ENCODE measurements at places on chromosomes 2 and 18.

DNA sequence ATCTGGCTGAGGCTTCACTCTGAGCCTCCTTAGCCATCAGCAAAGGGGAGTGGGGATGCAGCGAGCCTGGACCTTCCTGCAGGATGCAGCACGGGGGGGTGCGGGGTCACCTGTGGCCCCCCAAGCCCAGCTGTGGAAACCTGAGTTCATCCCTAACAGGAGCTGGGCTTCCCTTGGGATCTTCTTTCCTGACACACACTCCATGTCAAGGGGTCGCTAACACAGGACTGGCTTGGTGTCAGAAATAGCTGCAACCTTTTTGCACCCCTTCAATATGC is 174.7 kb downstream of the RTP5 start:
- no peak for DNase-seq

DNA sequence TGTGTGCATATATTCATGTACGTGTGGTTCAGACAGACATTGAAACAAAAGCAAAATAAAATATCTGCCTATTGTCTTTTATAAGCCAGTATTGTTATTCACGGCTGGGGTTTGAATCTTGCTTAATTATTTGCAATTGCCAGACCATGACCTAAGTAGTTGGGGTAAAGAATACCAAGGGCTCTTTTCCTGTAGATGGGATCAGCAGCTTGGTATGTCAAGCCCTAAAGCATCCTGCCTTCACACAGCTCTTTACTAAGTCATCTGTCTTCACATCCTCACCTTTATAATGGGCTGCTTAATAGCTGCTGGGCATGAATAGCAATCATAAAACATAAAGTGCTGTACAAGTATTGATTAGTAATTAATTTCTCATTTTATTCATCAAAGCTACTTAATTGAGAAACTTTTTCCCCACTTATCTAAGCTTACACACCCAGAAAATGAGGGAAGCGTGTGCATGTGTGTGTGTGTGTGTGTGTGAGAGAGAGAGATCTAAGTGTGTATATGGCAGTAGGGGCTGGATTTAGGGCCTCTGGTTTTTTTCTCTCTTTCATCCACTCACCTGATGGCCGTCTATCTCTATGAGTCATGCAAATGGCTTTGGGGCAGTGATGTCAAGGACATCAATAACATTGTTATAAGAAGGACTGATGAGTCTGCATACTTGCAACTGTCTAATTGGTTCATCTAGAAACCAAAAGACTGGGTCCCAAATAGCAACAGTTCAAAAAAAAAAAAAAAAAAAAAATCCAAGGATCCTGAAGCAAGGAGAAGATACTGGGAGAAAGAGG is 244.1 kb upstream of the TNP1 start:
- DNase-seq: no peak

GRCh38 chr2:7437716-7438632 is 520.8 kb downstream of the RNF144A start:
- DNase-seq: no peak

- DNase-seq: no peak
Observed at GRCh38 chr2:168622559-168622958, 166.5 kb downstream of the CERS6 start.

GRCh38 chr2:88666576-88666975 is 24.9 kb upstream of the RPIA start:
- DNase-seq: no peak

DNA sequence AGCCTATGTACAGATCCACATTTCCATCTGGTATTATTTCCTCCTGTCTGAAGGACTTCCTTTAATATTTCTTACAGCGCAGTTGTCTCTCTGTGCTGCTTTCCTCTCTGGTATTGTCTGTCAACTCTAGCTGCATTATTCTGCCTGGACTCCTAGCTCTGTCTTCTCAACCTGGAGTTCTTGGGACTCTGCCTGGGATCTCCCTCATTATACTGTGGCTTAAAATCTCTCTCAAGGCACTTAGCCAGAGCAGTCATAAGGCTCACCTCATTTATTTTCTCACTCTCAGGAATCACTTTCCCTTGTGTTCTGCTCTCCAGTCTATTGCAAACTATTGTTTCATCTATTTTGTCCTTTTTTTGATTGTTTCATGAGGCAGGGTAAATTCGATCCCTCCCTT is 850.4 kb downstream of the ERBB4 start:
- DNase-seq: no peak

DNA sequence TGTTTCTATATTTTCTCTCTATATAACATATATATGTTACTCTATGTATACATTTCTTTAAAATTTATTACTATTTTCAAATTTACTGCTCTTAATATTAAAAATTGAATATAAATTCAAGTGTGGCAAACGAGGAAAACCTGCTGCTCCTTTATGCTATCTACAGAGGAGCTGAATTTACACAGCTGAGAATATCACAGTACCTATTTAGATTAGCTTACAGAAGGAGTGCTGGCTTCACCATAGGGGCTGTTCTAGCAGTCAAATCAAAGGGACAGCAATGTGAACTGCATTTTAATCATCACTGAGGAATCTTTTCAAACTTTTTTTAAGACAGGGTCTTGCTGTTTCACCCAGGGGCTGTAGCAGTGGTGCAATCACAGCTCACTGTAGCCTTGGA is 213.8 kb downstream of the SRBD1 start:
- no peak for DNase-seq

- no peak for DNase-seq
Observed at GRCh38 chr2:217231724-217232123, 371.9 kb upstream of the TNP1 start.

GRCh38 chr2:62091471-62091870 is 104.4 kb upstream of the B3GNT2 start:
- DNase-seq: no peak

- DNase-seq: peak; percentile 81
Observed at GRCh38 chr2:210224941-210225672, at the start of gene ACADL. TSS of gene ACADL (minus strand) at chr2:210225447. CDS start at chr2:210225263, 184 bp downstream.

DNA sequence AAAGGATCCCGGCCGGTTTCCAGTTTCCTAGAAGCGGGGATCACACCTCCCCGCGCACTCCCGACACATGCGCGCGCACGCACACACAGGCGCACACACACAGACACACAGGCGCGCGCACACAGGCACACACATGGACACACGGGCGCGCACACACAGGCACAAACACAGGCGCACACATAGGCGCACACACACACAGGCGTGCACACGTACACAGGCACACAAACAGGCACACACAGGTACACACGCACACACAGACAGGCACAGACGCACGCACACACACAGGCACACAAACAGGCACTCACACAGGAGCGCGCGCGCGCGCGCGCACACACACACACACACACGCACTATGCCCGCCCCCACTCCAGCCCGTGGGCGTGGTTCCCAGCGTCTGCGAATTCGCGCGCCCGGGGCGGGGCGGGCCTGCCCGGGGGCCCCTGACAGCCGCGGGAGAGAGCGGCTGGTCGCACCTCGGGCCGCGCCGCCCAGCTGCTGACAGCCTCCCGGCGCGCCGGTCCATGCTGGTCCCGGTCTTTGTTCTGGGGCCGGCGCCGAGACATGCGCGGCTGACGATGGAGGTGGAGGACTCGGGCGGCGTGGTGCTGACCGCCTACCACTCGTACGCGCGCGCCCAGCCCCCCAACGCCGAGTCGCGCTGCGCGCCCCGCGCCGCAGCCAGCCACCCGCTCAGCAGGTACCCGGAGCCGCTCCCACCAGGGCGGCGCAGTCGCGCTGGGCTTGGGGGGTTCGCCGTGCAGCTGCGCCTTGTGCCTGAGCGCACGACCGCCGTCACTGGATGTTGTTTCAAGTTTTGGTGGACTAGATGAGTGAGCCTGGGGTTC is at the start of gene ARHGAP28:
Gene ARHGAP28, plus strand, starts transcription at position 470 of the 845 bp plus-strand sequence. Its CDS starts 106 bp downstream, at position 576.
- peak; percentile 83 for DNase-seq

DNA sequence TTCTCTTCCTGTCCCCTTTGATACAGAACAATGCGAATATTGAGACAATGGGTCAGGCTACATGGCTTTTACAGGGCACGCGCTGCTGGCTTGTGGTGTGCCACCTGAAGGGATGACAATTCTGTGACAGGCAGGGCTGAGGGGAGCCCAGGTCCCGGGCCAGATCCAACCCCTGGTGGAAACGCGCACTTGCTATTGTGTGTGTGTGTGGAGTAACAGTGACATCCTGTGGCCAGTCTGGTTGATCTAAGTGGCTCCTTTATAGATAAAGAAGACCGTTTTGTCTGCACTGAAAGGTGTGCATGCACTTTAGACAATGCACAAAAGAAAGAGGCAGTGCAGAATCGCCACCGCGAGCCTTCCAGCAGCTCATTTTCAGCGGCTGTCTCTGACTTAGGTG is 273.6 kb downstream of the HRH4 start:
- DNase-seq: peak; percentile 43

GRCh38 chr2:43327119-43327518 is 100.7 kb upstream of the ZFP36L2 start:
- DNase-seq: no peak
